Non-pigmented ciliary epithelial cell (primary cell): ENCODE measurements at places on chromosomes 4 and X.

- no peak for DNase-seq
These were observed 24.3 kb upstream of the SRD5A3 start for GRCh38 chr4:55321707-55322264.

- no peak for DNase-seq
These were observed 43.7 kb downstream of the RPS6KA6 start for GRCh38 chrX:84144281-84144680.

GRCh38 chr4:155974476-155974749, 20.7 kb upstream of the CTSO start:
- no peak for DNase-seq

DNA sequence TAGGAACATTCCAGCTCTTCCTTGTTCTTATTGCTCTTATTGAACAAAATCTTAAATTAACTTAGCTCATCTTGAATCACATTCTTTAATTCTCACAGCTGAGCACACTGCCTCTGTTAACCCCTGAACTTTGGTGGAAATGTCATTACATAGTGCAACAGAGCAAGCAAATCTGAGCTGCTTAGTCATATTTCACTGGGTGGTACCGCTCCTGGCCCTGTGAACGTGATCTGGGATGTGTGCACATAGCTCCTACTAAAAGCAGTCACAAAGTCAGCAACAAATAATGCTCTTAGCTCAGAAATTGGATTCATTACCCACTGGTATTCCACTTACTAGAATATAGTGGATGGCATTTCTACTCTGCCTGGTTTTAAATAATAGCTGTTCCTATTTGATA, 27.9 kb downstream of the ARHGEF6 start:
- no peak for DNase-seq

DNA sequence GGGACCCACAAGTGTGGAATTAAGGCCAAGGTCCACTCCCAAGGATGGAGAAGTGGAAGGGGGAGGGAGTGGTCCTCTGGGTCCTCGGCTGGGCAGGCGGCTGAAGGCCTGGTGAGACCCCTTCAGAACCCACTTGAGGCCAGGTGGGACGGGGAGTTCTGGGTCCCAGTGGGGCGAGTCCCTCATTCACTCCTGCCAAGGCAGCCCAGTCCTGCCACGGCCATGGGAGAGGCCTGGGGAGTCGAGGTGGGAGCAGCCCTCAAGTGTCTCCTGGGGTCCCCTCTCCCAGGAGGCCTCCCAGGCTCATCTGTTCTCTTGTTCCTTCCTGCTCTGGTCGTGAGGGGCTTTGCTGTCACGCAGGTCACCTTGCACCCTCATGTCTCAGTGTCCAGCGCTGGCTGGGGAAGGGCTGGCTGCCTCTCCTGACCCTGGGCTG, 6.1 kb upstream of the SH3BP2 start:
- no peak for DNase-seq

DNA sequence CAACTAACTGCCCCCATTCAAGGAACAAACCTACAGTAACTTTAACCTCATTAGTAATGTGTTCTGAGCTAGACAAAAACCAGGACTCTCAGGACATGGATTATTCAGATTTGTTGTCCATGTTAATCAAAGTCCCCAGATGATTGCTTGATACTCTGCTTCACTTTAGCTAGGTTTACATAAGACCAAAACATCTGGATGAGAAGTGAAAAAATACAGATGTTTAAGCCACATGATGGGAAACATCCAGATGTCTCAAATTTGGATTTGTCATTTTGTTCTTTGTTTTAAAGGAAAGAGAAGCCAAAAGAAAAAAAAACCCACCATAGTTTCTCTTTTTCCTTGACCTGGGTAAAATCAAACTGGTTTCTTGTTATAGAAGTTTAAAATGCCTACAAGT, 48.5 kb upstream of the NRK start:
- no peak for DNase-seq
